ENCODE measurements at places on chromosomes 5 and 9.

GRCh38 chr5:73596705-73597328, 29.2 kb upstream of the ARHGEF28 start:
- no peak for DNase-seq

DNA sequence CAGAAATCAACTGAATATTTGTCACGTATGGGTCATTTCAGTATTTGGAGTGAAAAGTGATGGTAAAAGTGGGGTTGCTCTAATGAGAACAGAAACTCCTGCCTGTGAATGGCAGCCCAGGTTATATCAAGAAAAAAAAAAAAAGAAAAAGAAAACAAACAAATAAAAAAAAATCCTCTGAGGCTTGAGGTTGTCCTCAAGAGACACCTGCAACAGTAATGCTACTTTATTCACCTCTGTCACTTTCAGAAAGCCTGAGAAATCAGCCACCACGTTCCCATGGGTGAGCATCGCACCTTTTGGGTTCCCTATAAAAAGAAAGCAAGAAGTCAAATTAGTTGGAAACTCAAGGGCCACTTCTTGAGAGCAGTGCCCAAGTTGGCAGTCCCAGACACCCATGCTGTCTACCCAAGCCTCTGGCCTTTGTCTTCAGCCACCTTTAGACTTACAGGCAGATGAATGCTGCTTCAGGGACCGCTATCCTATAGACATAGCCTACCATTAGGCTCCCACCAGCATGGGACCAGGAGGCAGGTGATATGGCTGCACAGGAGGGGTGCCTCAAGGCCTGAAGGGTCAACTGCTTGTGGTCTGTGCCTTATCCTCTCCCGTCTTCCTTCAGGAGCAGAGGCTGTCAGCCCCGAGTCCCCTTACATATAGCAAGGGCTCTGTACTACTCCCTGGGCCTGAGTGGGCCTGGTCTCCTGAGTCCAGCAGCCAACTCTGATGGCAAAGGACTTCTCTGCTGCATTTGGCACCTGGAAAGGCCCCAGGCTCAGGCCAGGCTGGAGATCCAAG, 31.1 kb upstream of the MEIKIN start:
- DNase-seq = no peak

GRCh38 chr5:145260670-145261069, 574.5 kb downstream of the PRELID2 start:
- no peak for DNase-seq

- DNase-seq = no peak
Measured at GRCh38 chr9:99962680-99963261, 56.3 kb downstream of the STX17 start.

DNA sequence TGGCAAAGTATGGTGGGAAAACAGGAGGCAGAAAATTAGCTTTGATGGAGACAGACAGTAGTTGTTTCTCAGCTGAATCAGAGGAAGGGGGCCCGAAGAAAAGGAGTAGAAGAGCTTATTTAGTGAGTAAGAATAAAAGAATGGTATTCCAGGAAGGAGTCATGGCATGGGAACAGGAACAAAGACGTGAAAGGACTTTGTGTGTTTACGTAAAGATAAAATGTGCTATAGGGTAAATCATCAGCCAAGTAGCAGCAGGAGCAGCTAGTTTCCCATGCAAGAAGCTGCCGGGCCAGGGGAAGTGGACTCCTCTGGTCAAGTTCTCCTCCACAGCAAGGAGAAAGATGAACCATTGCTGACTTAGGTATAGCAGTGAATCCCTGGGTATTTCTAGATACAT, 454.5 kb downstream of the HINT1 start:
- no peak for DNase-seq

DNA sequence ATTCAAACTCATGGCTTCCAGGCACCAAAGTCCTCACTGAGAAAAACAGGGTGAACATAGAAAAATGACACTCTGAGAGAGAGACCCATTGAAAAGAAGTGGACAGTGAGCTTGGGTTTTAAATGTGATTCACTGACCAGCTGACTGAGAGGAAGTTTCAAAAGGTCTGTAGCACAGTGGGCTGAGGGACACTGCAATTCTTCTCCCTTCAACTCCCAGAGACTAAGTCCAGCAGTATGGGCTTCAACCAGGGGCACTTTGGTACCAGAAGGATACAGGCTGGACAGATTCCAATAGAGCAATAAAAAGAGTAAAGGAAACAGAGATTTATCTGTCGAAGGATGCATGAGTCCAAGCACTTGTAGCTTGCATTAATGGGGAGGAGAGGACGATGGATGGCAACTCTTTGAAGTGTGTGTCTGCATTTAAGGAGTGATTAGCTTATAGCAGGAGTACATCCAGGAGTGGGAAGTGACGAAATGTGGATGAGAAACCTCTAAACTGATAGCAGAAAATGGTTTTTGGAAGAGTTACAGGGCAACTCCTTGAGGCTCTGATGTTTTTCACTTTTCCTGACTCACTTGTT, 117.0 kb upstream of the ANKRD55 start:
- no peak for DNase-seq

DNA sequence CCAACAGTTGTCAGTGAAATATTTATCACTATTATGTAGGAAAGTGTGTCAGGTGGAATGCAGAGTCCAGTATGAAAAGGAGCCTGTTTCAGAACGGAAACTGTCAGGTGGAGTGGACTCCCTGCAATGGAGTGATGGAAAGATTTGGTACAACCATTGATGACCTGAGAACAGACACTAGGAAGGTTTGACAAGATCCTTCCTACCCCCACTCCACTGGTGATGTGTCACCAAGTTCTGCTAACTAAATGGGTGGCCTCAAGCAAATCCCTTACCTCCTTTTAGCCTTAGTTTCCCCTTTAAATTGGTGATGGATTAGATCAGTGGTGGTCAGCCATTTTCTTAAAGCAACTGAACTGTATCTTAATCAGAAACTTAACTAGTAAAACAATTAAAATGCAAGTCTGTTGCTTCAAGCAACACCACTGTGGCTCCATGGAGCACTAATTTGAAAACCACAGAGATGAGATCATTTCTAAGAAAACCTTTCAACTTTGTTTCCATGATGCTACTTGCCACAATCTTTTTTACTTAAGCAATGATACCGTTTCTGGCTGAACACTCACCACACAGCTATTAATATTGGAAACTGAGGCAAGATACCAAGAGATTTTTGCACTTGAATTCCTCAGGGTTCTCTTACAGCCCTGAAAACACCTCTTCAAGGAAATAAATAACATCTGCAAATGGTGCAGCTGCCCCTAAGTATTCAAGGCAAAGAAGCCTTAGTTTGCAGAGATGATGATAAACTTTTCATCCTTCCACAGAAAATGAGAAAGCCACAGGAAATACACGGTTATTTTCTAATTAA, 140.6 kb downstream of the ERCC6L2 start:
- DNase-seq = peak; percentile 43

GRCh38 chr5:92963800-92964199, 617.2 kb downstream of the NR2F1-AS1 start:
- no peak for DNase-seq

GRCh38 chr5:14471507-14471906, 110.1 kb upstream of the OTULINL start:
- no peak for DNase-seq

DNA sequence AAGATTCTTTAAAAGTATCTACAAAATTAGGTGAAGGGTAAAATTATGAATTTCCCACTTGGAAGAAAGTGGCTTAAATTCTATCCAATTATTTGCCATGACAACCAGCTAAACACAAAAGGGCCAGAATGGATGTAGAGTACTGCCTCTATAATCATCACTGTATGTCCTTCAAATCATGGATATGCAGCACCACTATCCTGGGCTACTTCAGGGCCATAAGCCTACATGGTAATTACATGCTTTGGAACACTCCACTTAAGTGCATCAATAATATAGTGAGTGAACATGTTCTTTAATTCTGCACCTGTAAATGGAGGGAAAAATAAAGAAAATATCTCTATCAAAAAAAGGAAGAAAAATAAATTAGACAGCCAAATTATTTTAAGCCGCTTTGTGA, 575.2 kb downstream of the ISL1 start:
- DNase-seq = no peak

GRCh38 chr5:80083101-80083890, 48.1 kb downstream of the THBS4 start:
- no peak for DNase-seq

DNA sequence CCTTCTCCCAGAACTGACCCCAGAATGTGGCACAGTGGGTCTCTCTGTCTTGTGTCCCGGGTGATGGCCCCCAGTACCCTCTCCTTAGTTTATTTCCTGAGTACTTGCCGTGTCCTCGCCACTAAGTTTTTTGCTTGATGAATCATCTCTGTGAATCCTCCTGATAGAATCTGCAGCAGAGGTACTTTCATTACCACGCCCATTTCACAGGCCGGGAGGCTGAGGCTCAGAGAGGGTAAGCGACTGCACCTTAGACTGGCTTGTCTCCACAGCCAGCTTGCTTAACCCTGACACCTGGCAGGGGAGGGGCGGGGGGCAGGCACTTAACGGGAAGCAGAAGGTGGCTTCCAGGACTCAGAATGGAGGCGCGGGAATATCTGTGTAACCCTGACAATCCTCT, 7.9 kb upstream of the IER5L start:
- DNase-seq = no peak

GRCh38 chr5:151144922-151145321, 12.7 kb downstream of the ANXA6 start:
- no peak for DNase-seq

DNA sequence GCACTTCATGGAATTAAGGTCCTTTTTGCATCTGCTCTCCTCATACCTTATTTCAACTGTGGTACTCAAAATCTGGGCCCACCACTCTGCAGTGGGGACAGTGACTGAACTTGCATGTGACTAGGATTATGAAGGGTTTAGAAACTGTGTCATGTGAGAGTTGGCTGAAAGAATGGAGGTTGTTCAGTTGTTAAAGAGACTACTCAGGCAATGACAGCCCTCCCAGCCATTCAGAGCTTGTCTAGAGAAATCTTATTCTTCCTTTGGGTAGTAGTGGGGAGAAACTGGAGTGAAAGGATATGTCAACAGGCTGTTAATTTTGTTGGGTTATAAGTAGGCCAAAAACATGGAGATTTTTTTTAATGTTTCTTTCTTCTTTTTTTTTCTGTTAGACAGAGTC, 10.3 kb downstream of the AOPEP start:
- DNase-seq = no peak

GRCh38 chr5:136734628-136735027, 369.3 kb upstream of the TRPC7 start:
- DNase-seq = no peak

DNA sequence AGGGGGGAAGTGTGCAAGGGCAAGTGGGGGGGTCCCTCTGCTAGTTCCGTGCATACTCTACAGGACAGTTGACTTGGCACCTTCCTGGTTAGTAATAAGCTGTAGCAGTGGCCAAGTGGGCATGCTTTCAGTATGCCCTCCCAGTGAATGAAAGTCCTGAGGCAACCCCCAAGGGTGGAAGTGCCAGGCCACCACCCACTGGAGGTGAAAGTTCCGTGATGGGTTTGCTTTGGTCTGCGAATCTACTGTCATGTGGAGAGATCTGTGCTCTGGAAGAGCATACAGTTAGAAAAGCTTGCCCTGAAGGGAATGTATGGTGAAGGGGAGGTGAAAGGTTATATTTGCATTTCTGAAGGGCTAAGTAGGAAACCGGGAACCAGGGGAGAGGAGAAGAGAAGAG, 10.3 kb downstream of the FXN start:
- DNase-seq = no peak

- DNase-seq = no peak
Measured at GRCh38 chr5:172243302-172243701, 40.3 kb downstream of the UBTD2 start.

DNA sequence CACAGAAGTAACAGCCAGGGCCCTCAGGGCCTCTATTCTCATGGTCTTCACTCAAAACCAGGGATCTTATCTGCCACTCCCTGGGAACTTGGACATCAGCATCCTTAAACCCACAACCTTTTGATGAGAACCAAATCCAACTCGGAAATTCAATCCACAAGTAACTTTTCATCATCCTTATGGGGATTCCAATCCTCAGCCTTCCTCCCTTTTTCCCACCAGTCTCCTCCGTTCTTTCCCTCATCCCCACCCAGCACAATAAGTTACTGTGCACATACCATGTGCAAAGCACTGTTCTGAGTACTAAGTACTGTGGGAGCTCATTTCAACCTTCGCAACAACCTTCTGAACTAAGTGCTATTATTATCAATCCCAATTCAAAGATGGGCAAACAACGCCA, 17.0 kb downstream of the GOLPH3 start:
- DNase-seq = no peak

DNA sequence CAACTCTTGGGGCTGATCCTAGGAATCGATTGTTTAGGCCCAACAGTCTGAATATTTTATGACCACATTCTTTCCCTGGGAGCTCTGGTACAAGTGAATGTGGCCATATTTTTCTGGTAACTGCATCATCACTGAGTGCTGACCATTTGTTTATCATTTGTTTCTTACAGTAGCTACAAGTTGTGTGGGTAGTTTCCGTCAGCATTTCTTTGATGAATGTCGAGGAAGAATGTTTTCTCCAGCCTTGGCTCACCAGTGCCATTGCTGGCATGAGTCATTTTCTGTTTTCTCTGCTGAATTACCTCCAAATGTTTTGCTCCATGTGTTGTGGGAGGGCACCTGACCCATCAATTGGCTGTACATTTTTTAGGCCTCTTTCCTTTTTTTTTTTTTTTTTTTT, 14.1 kb upstream of the CARD19 start:
- no peak for DNase-seq

DNA sequence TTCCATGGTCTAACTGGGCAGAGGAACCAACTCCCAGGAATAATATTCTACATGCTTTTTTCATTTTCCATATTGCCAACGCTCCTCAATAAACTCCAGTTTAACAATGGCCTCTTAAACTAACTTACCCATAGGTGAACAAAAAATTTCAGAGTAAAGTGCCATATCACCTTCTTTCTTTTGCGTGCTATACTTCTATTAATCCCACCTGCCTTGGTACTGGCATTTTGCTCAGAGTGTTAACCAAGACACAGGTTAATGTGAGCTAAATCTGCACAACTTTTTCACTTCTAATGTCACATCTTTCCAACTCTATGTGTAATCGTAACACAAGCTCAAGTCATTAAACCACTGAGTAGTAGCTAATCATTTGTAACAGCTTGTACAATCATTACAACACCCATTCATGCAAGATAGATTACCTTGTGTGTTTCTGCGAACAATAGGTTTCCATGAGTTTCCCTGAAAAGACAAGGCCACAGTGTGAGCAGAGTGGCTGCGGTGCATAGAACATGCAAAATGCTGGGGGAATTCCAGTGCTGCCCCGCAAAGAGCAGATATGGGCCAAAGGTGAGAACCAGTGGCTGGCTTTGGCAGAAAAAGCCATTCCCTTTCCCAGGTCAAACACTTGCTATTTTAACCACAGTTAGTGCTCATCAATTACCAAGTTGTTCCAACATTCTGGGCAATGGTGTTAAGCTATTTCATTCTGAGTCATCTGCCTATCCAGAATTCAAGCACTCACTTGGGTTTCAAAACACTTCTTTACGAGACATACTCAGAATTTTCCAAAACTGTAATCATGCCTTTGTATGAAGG, 42.8 kb downstream of the TIMD4 start:
- DNase-seq = peak; percentile 53

- DNase-seq = no peak
Measured at GRCh38 chr5:38414348-38414747, 142.1 kb downstream of the LIFR start.

- DNase-seq = no peak
Measured at GRCh38 chr5:60960591-60960990, 15.6 kb downstream of the NDUFAF2 start.
